ENCODE measurements at places on chromosomes 12 and 14.

DNA sequence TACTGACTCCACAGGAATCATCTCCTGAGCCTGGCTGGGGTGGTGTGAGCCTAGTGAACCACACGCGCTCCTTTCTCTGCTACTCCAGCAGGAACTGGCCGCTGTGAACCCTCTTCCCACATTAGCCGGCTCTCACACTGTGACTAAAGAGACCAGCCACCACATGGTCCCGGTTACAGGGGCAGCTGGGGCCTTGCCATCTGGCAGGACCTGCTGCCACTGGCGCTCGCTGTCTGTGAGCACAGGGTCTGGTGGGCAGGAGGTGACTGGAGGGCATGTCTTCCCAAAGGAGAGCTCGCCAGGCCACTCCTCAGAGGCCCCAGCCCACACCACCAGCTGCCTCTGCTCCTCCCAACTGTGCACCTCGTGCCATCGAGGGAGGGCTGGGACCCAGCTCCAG lies 99.3 kb downstream of the SINHCAF start:
- no peak for DNase-seq

- no peak for DNase-seq
Measured at GRCh38 chr14:34113005-34113511, 162.2 kb upstream of the EGLN3 start.

GRCh38 chr14:21734457-21735074 lies 60.9 kb upstream of the OR4E1 start:
- DNase-seq: no peak

- DNase-seq: no peak
Measured at GRCh38 chr12:4769073-4769472, 48.9 kb downstream of the GALNT8 start.

- no peak for DNase-seq
Measured at GRCh38 chr12:5171701-5172100, 128.0 kb downstream of the KCNA5 start.

DNA sequence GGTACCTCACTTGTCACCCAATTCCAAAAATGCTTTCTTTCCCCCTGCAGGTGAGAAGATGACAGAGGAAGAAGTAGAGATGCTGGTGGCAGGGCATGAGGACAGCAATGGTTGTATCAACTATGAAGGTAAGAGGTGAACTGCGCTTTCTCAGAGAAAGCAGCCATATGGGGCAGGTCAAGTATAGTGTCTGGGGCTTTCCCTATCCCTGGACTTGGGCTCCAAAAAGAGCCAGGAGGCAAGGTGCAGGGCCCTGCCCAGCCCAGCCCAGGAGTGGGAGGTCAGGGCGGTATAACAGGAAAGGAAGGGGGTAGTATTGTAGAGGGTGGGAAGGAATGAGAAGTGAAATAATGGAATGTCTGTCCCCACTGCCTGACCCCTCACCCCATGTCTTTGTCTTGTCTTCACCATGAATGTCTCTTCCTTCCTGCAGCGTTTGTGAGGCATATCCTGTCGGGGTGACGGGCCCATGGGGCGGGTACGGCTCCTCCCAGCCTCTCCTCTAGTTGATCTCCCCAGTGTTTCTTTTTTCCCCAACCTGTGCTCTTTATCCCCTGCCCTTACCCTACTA lies 2.1 kb downstream of the MYL6 start:
- DNase-seq: no peak

DNA sequence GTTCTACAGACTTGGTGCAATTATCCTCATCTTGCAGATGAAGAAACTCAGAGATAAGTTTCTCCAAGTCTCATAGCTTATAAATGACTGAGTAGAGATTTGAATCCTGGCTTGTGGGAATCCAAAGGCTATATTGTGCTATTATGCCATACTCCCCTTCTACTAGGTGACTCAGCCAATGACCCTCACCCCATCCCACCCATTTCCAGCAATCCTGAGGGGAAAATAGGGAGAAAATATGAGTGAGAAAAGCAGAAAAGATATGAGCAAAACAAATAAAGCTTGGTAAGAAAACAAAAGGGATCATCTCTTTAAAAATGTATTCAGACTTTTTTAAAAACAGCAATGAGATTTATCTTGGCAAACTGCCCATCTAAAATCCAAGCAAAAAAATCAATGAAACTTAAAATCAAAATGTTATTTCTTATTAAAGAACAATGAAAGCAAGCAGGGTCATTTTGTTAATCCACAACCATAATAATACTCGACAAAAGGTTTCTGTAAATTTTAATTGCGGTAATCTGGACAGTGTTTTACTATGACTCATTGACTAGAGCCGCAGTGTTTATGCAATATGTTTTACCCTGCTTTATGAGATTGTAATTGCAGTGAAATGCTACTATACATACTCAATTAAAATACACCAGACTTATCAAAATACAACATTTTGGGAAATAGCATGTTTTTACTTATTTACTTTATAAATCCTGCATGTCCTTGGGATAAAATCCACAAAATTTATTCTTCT lies 13.1 kb upstream of the LGR5 start:
- DNase-seq: no peak

DNA sequence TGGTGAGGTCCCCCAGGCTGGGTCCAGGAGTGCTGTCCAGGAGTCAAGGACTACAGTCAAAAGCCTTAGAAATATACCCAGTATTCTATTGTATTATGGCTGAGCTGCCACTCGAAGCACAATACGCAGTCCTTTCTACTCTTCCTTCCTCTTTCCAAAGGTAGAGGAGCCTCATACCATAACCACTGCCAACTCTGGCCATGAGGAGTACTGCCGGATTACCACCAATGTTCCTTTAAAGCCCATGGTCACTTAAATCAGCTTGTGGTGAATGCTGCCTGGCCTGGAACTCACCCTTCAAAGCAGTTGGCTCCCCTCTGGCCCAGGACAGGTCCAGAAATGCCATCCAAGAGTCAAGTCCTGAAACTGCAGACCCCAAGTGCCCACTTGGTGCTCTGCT lies 425.4 kb downstream of the SLC16A7 start:
- DNase-seq: no peak

DNA sequence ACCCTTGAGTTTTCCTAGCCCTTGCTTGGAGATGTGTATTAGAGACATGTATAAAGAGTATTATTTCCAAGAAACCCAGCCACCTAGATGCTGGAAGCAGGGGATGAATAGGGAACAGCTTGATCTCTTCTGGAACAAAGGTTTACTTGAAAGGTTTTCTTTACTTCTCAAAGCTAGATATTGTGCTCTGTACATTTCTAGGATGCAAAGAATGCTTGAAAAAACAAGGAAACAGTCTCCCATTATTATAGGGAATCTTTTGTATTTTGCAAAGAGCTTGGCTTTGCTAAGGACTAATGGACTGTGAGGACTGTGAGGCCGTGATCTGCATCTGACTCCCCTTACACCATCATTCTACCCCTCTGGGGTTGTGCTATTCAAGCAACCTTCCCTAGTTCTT lies 77.9 kb downstream of the PRICKLE1 start:
- DNase-seq: no peak

GRCh38 chr12:6770094-6770493 lies 2.2 kb upstream of the LAG3 start:
- no peak for DNase-seq

GRCh38 chr12:44225149-44225510 lies 389.2 kb downstream of the TMEM117 start:
- no peak for DNase-seq

- DNase-seq: no peak
Measured at GRCh38 chr12:112167031-112167461, 41.7 kb downstream of the TRAFD1 start.

GRCh38 chr14:91302391-91302790 lies 57.9 kb upstream of the GPR68 start:
- DNase-seq: no peak

DNA sequence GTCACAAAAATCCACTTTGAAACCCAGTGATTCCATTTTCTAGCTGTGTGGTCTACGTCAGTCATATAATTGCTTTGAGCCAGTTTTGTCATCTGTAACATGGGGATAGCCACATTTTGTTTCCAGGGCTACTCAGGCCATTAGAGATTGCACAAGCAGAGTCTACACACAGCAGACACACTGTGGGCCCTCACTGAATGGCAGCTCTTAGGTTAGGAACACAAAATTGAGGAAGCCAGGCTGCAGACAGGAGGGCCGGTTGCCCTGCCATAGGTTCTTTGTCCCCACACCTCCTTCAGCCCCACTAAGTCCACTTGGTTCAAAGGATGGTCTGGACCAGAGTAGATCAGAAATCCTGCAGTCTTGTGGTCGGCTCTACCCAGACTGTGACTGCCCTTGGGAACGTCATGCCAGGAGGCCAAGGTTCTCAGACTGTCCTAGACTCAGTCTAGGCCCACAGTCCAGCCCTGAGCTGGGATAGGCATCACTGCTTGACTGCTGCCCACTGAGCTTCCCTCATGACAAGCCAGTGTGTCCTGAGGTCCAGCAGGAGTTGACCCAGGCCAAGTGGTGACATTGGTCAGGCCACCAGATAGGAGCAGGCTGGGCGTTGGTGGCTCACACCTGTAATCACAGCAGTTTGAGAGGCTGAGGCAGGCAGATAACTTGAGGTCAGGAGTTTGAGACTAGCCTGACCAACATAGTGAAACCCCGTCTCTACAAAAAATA lies 3.8 kb upstream of the MYH7 start:
- no peak for DNase-seq

GRCh38 chr12:55996201-55996714 lies 818 bp upstream of the SUOX start:
- DNase-seq: peak; percentile 39

- no peak for DNase-seq
Measured at GRCh38 chr12:96183734-96184370, 10.3 kb upstream of the ELK3 start.

DNA sequence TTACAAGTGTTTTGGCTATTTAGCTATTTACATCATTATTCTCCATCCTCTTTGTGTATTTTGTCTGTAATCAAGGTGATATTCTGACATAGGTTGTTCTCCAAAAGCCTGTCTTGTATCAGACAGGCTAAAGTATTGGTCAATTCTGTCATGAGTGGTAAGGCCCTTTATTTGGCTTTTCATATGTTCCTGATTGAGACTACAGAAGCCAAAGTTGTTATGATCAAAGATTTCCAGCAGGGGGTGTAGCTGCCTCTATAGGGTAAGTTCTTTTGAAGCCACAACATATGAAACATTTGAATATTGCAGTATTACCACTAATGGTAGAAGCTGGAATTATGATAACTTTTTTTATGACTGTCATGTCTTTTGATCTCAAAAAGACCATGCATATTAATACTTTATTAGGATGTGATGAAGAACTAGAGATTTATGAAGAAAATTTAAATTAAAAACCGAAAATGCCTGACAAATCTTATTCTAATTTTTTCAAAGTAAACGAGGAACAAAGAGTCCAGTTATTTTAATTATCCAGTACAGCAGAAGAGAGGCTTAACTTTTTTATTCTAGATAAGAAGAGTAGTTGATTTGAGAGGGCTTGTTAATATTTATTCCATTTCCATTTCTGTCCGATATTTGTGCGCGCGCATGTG lies 3.4 kb upstream of the ARHGAP5 start:
- DNase-seq: peak; percentile 76

DNA sequence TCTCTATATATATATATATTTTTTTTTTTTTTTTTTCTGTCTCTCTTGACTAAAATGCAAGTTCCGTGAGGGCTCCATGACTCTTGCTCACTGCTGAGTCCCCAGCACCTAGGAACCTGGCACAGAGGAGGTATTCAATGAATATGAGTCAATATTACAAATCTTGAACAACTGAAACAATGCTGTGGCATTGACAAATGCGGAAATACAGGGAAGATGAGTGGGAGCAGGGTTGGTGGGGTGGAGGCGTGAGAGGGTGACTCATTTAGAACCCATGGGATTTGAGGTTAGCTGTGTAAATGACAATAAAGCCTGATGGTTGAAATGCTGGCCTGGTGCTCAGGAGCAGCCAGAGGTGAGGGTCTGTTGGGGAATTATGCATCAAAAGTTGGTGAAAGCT lies 121.7 kb upstream of the FUT8 start:
- no peak for DNase-seq

DNA sequence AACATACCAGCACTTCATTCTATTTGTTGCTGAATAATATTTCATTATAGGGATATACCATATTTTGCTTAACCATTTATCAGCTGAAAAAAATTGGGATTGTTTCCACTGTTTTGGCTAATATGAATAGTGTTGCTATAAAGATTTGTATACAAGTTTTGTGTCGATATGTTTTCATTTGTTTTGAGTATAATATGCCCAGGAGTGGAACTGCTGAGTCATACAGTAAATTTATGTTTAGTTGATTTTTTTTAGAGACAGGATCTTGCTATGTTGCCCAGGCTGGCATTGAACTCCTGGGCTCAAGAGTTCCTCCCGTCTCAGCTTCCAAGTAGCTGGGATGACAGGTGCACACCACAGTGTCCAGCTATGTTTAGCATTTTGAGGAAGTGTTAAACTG lies 131.5 kb upstream of the TMCC3 start:
- no peak for DNase-seq

GRCh38 chr12:25388183-25388582 lies 137.5 kb upstream of the KRAS start:
- no peak for DNase-seq

DNA sequence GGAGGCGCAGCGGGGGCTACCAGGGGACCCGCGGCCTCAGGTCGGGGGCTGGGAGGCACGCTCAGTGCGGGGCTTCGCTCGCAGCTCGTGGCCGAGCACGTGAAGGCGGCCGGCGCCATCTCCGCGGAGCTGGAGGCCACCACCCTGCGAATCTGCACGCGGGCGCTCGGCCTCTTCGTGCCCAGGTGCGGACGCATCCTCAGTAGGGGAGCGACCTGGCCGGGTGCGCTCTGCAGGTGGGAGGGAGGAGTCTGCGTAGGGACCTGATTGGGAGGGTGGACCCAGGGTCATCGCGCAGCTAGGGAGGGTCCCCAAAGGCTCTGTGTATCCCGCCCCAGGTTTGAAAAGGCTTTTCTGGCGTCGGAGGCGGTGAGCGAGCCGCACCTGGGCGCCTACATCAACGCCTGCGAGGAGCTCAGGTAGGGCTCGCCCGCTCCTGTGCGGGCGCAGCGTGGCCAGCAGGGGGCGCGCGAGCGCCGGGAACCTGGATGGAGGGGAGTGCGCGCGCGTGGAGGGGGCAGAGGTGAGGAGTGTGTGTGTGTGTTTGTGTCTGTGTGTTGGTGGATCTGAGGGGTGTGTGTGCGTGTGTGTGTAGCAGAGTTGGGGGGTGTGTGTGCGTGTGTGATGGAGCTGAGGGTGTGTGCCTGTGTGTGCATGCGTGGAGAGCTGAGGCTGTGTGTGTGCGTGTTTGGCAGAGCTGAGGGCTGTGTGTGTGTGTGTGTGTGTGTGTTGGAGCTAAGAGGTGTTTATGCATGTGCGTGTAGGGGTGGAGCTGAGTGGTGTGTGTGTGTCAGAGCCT lies 10.3 kb downstream of the EXOC3L4 start:
- DNase-seq: peak; percentile 94

DNA sequence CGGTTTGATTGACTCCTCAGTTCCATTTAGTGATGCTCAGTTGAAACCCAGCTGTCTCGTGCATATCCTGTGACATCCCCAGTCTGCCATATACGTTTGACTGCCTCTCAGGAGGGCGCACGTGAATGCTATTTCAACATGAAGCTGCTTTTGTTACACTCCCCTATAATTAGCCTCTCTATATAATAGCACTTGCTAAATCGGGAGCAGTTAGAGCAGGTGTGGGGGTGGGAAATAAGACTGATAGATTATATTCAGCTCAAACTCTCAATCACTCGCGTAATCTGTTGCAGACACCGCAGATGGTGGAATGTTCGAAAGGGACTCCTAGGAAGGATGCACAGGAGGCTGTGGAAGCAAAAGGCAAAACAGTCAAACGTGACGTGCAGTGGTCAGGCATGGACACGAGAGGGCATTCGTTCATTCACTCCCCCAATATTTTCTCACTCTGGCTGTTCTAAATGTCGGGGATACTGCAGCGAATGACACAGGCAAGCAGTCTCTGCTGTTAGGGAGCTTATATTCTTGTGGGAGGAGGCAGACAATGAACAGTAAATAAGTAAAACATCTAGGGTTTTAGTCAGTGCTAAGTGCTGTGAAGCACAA lies 29.8 kb downstream of the KCNA1 start:
- DNase-seq: no peak

GRCh38 chr12:122825773-122826724 lies 9.2 kb upstream of the HIP1R start:
- no peak for DNase-seq

Measured in lower leg skin (tissue), 4 donors.